HTR-8/SVneo (cell line): ENCODE measurements at places on chromosomes 4 and X.

GRCh38 chrX:71282514-71283402, 677 bp upstream of the NONO start:
- DNase-seq = peak; percentile 53

- DNase-seq = no peak
These were observed 38.1 kb upstream of the CLDN24 start for GRCh38 chr4:183360161-183360919.

DNA sequence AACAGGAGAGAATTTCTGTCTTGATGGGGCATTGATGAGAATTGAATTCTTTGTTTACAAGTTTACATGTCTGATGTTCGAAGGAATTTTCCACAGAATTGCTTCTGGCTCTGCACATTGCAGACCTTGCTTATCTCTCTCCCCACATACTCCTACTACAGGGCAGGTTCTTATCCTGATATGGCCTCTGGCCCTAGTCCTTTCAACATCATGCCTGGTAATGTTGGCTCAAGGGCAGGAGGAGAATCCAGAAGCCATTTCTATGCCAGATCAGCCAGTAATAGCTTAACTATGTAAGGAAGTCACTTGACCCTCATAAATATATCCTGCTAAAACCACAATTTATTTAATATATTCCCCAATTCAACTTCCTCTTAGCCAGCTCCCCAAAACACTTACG, 24.3 kb upstream of the TSPAN5 start:
- peak; percentile 23 for DNase-seq

GRCh38 chrX:41108007-41108406, 22.8 kb downstream of the USP9X start:
- no peak for DNase-seq

DNA sequence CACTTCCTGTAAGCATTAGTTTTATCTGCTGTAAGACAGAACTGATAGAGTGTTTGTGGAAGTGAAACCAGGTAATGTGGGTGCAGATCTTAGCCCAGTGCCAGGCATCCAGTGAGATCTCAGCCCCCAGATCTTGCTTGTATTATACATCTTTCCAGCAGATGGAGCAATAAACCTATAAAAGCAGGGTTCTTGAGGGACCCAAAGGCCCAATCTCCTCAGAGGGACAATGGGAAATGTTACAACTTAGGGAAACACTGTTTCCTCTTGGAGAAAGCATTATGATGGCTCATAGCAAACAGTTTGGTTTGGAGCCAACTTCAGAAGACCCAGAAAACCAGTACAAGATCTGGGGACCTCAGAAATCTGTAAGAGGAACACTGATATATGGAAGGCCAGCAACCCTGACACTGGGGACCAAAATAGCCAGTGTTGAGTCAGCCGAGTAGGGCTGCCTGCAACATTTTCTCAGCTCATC, 206.3 kb downstream of the SLC7A11 start:
- DNase-seq = peak; percentile 52

GRCh38 chrX:40526412-40526811, 54.4 kb upstream of the ATP6AP2 start:
- no peak for DNase-seq

GRCh38 chr4:116005806-116006088, 892.3 kb upstream of the NDST4 start:
- no peak for DNase-seq

DNA sequence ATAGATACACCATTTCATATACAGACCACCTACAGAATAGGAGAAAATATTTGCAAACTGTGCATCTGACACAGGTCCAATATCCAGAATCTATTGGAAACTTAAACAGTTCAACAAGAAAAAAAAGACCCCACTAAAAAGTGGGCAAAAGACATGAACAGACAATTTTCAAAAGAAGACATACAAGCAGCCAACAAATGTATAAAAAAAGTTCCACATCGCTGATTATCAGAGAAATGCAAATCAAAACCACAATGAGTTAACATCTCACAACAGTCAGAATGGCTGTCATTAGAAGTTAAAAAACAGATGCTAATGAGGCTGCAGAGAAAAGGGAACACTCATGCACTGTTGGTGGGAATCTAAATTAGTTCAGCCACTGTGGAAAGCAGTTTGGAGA, 36.8 kb downstream of the KIAA0232 start:
- no peak for DNase-seq

DNA sequence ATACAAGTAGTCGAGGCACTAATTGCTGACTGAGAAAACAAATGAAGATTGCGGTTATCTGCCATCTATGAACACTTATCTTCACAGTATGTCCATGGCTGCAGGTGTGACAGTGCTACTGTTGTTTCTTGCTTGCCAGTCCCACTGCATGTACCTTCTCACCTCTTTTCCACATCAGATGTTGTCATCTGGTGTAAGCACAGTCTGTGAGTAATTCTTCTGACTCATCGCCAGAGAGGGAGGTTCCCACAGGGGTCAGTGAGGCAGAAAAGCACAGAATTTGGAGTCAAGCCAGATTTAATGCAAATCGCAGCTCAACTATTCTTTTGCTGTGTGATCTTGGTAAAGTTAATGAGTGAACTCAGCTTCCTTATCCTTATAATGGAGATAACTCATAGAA, 144.4 kb downstream of the GLRA2 start:
- peak; percentile 45 for DNase-seq

DNA sequence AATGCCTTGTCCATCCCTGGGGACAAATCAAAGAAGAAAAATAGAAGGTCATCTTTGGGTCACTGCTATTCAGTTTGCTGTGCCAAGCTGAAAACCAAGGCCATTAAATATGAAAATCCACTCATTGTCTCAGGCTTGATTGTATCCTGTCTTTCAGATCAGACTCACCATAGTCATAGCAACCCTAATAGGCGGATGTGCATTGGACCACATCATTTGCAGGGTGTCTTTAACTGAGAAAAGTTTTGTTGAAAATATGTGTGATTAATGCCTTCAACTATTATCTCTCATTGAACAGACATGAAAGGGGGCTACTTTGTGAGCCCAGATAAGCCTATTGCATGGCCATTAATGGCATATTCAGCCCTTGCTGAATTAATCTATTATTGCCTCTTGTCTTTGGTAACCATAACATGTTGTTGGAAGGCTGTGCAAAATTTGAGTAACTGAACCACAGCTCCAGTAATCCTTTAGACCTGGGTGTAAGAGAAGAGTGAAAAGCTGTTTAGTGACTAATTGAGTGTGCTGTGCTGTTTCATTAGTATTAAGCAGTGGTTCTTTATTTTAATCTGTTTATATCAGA, 453.6 kb upstream of the EPHA5 start:
- DNase-seq = no peak
